T follicular helper cell (primary cell): ENCODE measurements at places on chromosomes 2 and 18.

- DNase-seq = no peak
Observed at GRCh38 chr2:149731079-149731478, 143.5 kb upstream of the MMADHC start.

DNA sequence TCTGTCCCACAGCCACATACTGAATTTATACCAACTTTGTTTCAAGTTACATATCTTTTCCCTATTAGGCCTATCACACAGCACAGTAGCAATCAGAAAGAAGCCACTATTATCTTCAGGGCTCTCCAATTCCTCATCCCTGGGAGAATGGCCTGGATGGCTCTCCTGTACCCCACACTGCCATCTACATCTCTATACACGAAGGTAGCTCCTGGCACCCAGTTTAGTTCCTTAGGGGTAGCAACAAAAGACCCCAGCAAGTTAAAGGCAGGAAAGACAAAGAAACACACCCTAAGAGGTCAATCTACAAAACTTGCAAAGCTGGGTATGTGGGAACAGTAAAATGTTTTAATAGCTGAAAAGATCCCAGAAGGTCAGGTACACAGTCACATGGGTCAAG, 39.9 kb downstream of the PAIP2B start:
- DNase-seq = no peak

GRCh38 chr2:167706800-167707199, 540.6 kb downstream of the STK39 start:
- no peak for DNase-seq

GRCh38 chr2:29519338-29519925, 402.0 kb downstream of the ALK start:
- DNase-seq = no peak

GRCh38 chr2:205766779-205767359, 84.6 kb downstream of the NRP2 start:
- peak; percentile 6 for DNase-seq

GRCh38 chr2:137155356-137156104, 390.2 kb downstream of the THSD7B start:
- no peak for DNase-seq

DNA sequence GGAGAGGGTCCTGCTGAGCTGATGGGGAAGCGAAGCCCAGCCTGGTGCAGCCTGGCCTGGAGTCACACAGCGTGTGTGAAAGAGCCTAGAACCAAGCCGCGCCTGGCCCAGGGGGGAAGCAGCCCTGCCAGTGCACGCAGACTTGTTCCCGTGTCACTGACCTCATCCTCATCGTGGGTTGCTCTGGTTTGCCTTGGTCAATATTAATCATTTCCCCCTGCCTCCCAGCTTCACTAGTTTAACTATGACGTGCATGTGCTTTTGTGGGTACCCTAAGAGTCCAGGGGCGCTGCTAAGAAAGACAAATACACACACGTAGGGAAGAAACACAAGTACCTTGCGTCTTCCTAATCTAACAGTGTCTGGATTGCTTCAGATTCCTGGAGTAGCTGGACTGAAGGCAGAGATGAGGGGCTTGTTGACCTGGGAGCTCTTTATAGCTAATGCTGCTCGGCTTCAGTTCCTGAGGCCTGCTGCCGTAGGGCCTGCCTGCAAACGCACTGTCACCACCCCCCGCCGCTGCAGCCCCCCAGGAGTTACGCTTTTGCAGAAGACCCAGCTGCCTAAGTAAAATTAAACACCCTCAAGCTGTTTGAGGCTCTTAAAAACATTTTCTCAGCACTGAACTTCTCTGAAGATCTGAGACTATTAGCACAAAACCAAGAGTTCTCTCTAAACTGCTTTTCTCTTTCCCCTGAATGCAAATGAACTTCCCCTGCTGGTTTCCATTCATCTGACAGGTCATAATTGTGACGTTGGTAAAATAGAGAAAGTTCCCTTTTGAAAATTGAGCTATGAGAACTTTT, 159.2 kb downstream of the FAM210A start:
- no peak for DNase-seq

GRCh38 chr2:190069936-190070696, 7.6 kb upstream of the MSTN start:
- peak; percentile 2 for DNase-seq

DNA sequence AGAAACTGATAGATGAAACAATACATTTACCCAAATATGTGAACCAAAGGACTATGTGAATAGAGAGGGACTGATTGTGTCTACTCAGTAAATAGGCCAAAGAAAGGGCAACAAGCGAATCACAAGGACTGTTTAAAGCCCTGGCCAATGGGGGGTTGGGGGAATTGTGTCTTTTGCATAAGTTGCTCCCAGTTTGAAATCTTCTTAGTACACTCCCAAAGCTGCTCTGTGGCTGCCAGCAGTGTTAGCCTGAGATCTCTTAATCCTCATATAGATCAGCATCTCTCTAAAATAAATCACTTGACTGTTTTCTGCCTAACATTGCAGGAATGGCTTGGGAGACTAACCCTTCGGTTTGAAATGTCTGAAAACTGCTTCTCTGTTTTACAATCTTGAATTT, 236.4 kb downstream of the PLCL1 start:
- no peak for DNase-seq

DNA sequence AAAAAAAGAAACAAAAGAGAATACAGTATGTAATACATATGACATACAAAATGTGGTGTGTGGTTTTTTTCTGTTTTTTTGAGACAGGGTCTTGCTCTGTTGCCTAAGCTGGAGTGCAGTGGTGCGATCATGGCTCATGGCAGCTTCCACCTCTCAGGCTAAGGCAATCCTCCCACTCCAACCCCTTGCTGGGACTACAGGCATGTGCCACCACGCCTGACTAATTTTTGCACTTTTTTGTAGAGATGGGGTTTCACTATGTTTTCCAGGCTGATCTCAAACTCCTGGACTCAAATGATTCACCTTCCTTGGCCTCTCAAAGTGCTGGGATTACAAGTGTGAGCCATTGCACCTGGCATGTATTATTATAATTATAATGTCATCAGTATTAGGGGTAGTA, 38.9 kb downstream of the DHX57 start:
- DNase-seq = no peak

- DNase-seq = no peak
Observed at GRCh38 chr2:126368758-126369157, 287.2 kb upstream of the GYPC start.

DNA sequence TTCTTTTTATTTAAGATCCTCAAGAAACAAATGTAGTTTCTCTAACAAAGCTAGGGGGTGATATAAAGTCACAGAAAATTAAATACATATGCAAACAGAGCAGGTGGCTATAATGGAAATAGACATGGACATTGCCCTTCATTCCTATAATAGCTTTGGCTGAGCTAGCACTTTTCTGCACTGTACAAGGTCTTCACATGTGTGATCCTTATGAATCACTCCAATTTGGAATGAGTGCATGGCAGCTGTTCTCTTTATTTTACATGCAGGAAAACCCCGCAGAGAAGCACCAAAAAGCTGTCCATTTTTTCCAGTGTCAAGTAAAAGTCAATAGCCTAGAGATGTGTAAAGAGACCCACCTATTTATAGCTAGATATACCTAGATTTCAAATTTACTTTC, 747.4 kb upstream of the SLC8A1 start:
- DNase-seq = no peak

GRCh38 chr2:980176-980575, 29.5 kb downstream of the SNTG2 start:
- DNase-seq = no peak

- no peak for DNase-seq
Observed at GRCh38 chr2:237253046-237253702, 160.8 kb downstream of the COL6A3 start.

DNA sequence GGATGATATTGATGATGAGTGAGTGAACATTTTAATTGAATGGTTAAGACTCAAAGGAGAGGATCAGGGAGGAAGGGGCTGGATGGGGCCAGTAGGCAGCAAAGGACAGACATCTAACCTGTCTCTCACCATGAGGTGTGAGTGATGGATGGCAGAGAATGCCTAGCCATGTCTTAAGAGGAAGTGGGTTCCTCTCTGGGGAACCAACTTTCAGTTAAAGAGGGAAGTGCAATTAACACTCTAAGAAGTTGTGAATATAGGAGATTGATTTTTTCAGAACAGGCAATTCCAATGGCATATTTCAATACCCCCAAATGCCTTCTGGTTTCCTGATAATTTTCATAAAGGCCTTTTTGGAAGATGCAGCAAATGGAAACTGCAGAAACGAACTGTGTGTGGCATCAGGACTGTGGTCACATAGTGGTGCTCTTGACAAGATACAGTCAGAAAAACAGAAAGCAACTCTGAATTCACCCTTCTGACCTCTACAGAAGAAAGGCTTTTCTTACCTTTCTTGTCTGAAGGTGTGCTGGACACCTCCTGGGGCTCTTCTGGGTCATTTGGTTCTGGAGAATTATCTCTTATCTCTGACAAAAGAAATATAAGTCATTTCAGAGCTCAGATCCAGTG, 10.2 kb downstream of the SP110 start:
- DNase-seq = no peak

DNA sequence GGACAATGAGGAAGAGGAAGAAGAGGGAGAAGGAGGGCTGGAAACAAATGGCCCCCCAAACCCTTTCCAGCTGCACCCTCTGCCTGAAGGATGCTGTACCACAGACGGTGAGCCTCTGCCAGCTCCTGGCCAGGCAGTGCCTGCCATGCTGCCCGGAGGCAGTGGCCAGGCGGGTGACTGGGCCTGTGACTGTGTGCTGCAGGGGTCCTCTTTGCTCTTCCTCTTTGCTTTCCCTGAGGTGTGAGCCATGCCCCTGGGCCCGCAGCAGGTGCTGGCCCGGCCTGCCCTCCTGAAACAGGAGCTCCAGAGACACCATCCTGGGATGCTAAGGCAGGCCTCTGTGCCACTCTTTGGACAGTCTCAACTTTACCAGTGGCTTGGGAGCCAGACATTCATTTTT, 28.6 kb downstream of the GREB1 start:
- DNase-seq = no peak

DNA sequence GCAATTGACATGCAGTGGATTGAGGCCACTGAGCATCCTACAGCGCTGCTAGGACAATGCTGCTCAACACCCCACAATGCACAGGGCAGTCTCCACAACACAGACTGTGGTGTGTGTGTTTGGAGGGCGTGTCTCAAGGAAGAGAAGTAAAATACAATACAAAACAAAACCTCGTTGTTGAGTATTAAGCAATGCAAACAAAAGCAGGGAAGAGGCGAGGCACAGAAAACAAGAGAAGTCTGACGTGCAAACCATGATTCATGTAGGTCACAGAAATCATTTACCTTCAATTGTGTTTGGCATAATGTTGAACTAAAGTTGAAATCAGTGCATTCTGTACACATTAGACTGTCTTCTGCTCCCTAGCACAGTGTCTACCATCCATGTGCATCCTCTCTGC, 260.9 kb downstream of the PHLPP1 start:
- no peak for DNase-seq

DNA sequence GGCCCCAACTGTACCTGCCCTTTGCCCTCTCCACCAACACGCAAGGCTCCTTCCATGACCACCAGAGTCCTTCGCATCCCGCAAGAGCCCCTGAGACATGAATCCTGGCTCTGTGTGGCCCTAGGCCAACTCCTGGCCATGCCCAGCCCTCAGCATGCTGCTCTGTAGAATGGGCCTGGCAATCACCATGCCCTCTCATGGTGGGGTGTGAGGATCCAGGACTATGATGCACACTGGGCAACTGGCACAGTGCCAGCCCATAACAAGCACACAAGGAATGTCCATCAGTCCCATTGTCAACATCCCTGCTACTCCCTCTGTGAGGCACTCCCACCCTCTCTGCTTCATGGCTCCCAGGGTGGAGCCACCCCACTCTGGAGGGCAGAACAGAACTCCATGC, 44.7 kb downstream of the FER1L5 start:
- no peak for DNase-seq

GRCh38 chr18:70037431-70038061, 89.9 kb upstream of the CD226 start:
- DNase-seq = no peak
